T-helper 2 cell (primary cell): ENCODE measurements at places on chromosomes 11 and 22.
A peak's percentile ranks its signal among the peaks of the same experiment; 100 is the strongest.

GRCh38 chr11:112693781-112694180 is 267.4 kb upstream of the NCAM1 start:
- DNase-seq: no peak

GRCh38 chr11:66970807-66971442 is 4.2 kb upstream of the C11orf86 start:
- DNase-seq: no peak

- DNase-seq: no peak
Measured at GRCh38 chr11:73315293-73316020, 7.4 kb downstream of the ARHGEF17 start.

DNA sequence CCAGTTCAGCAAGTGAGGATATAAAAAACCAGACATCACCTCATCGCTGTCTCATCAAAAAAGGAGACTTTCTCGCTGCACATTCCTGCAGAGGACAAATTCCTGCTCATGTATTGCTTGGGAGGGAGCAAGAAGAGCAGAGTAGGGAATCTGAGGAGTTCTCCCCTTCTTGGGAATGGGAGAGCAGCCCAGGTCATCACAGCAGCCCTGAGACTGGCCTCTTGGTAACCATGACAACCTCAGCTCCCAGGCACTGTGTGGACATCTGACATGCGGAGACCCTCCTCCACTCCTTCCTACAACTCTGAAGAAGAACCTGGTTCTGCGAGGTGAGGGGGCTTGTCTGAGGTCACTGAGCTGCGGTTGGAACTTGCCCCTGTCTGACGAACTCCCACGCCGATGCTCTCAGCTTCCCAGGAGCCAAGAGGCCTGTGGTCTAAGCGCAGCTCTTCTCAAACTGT is 17.9 kb downstream of the RFPL1 start:
- no peak for DNase-seq

DNA sequence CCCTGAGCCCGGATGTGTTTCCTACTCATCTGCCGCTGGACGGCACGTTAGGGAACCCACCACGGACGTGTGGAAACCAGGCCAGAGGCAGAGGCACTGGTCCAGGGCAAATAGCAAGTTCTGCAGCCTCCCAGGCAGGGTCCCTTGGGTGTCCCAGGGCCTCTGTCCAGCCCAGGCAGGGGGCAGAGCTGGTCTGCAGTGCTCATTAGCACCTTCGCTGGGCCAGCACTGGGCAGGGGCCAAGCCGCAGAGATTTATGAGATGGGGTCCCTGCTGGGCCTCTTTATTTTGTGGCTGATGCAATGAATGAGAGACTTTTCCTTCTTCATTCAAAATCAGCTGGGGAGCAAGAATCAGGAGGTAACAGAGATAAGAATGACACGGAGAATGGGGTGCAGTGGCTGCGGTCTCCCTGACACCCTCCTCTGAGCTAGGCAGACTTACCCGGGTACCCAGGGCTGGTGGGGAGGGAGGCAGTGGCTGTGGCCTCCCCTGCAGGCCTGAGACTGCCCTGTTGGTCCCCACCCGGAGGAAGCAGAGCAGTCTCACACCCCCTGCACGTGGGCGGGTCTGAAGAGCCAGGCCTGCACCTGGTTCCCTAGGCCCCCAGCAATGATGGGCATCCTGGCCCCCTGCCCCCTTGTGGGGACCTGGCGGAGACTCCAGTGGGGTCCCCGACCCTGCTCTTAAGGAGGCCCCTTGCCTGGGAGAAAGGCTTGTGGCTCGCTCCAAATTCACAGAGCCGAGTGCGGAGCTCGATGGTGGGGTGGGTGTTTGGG is 14.0 kb upstream of the PARVG start:
- no peak for DNase-seq

GRCh38 chr22:28822930-28823551 is 22.7 kb upstream of the XBP1 start:
- DNase-seq: peak; percentile 96

DNA sequence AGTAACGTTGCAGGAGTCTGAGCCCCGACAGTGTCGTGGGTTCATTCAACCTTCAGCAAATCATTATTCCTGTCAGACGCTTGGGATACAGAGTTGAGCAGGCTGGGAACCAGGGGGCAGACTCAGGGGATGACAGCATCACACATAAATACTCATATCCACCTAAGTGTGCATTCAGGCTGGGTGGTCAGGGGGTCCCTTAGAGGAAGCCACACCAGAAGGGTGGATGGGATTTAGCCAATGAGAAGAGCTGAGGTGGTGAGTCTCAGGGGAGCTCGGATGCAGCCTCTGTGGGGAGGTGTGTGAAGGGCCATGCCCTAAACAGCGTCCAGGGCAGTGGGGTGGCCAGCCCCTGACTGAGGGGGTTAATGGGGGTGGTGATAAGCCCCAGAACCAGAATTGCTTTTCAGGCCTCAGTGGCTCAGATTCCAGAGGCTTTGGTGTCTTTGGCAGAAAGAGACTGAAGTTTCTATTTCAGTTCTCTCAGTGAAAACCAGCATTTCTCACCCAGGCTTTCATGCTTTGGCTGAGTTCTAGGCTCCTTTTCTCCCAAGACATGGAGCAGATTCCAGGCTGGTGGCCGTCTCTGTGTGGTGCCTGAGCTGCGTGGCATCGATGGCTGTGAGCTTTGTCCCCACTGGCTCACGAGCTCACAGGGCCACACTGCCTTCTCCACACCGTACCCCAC is 83.9 kb upstream of the CLDN5 start:
- DNase-seq: no peak

DNA sequence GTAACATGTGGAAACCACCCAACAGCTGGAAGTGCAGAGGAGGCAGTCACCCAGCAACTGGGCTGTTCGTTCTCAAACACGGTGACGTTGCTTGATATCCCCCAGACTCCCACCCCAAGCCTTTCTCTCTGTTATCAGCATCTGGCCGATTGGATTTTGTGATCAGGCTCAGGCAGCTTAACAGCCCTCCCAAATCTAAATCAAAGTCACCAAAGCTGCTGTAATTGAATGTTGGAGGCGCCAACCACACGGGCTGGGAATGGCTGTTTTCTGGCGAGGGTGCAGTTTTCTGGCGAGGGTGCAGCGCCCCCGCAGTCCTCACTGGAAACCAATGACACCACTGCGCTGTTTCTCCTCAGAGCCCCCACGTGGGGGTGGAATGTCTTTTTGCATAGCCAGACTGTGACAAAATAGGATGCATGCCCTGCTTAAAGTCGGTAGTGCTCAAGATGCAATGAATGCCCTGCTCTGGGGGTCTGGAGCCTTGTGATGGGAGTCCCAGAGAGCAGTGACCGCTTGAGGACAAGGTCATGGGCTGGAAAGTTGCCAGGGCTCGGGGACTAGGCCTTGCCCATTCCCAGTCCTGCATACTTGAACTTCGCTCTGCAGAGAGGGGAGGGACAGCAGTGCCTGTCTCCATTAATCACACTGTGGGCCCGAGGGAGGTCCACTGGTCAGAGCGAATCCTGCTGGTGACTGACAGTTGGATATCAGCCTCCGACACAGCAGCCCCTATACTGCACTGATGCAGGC is 105.3 kb downstream of the MORC2 start:
- no peak for DNase-seq

GRCh38 chr11:59854871-59855270 is 9.6 kb upstream of the CBLIF start:
- DNase-seq: no peak

GRCh38 chr22:23107487-23108248 is 34.1 kb downstream of the RSPH14 start:
- no peak for DNase-seq

GRCh38 chr11:74018331-74019005 is 9.6 kb upstream of the UCP3 start:
- DNase-seq: no peak

GRCh38 chr22:32896891-32897290 is 95.4 kb downstream of the TIMP3 start:
- DNase-seq: no peak

GRCh38 chr11:64877390-64878222 is 815 bp downstream of the EHD1 start:
- DNase-seq: no peak

DNA sequence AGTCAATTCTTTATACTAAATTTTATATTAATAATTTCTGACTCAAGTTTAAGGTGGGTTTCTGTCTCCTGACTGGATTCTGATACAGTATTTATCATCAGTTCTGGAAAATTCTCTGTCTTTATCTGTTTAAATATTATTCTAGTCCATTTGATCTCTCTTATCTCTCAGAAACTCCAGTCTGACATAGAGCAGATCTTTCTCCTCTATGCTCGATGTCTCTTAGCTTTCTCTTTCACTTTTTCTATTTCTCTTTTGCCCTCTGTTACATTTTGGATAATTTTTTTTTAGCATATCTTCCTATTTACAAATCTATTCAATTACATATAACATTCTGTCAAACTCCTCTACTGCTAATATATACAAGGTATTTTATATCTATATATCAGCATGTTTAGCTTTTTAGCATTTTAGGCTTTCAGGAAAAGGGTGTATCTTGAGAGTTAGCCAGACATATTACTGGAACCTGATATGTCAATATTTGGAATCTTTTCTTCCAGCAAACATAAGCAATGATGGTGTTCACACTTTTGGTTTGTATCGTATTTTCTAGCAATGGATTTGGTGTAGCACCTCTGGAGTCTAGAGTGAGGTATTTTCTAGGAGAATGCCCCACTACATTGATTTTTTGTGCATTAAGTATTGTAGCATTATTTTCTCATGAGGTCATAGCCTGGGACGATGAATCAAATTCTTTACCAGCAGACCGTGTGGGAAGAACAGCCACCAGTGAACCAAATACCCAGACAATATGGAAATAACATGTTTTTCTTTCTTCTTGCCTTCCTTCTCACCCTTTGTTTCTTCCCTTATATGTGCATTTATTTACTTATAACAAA is 4.1 kb upstream of the NNMT start:
- no peak for DNase-seq

- no peak for DNase-seq
Measured at GRCh38 chr11:76552987-76553386, 108.2 kb downstream of the EMSY start.

DNA sequence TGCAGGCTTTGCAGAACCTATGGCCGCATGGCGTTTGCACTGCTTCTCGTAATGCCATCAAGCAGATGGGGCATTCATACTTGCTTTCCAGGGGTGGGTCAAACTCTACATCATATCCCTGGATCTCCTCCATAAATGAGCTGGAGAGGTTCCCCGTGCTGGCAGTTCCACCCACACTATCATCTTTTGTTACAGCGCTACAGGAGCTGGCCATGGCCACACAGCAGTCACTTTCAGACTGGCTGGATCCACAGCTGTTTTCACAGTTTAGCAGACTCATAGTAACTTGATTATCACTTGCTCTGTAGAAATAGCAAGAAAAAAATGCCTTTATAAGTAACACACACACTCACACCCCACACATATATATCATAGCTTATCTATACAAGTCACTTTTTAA is 8.8 kb downstream of the TRAF6 start:
- DNase-seq: no peak

DNA sequence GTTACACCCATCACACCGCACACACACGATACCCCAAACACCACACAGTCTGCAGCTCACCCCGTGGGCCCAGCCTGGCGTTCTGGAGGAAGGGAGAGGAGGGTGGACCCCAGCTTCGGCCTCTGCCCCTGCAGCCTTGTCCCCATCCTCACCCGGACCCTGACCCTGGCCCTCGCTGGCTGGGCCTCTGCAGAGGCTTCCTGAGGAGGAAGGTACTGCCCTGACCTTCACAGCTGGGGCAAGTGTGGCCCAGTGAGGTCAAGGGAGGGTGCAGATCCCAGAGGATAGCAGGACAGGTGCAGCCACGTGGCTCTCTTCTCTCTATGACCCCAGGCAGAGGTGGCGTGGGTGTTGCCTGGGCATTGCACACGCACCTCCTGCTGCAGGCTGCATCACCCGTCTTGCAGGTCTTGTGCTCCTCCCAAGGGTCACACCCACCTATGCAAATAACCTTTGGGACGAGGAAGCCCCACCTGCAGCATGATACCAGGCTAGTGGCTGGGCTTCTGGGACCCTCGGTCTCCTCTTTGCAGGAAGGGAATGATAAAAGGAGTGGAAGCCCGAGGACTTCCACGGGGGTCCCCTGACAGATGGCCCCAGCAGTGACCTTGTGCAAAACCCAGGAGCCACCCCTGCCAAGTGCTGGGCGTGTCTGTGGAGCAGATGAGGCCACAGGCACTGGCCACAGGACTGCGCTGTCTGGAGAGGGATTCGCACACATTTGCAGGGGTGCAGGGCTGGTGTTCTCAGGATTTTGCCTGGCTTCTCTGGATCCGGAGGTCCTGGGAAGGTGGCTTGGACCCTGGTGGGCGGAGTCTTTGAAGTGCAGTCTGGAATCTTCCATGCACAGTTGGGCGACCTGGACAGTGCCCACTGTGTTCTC is 1241.5 kb downstream of the BRD1 start:
- no peak for DNase-seq

DNA sequence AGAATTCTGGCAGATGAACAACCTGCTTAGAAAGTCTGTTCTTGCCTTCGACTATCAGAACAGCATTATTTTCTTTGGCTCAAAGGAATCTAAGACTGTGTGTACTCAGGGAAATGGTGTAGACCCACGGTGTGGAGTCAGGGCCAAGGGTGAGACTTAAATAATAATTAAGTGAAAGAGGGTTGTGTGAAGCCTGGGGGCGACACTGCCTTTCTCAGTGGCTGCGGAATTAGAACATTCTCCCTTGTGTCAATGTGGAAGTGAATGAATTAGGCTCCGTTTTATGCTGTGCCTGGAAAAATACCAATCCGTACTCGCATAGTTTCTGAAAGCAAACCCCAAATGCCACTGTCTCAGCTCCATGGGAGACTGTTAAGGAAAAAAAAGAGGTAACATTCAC is 50.7 kb downstream of the NAV2 start:
- DNase-seq: no peak

DNA sequence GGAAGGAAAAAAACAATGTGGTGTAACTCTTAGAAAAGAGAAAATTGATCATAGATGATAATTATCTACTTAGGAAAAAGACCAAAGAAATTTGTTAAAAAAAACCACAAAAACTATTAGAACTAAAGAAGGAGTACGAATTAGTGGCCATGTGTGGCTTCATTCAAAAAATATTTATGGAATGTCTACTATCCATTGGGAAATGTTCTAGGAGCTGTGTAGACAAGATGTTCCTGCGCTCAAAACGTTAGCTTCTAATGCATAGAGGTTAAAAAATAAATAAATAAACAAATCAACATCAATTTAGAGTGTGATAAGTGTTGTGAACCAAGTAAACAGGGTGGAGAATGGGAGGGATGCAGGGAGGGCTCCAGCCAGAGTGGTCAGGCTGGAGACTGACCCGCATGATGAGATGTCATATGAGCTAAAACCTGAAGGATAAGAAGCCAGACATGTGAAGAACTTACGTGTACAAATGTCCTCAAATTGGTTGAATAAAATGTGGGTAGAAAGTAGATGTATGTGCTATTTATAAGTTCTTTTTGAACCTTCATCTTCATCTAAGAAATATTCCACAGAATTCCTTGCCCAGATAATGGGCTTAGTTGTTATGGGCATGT is 4.3 kb upstream of the EXPH5 start:
- DNase-seq: no peak

- DNase-seq: no peak
Measured at GRCh38 chr11:28632338-28632737, 524.1 kb downstream of the METTL15 start.

DNA sequence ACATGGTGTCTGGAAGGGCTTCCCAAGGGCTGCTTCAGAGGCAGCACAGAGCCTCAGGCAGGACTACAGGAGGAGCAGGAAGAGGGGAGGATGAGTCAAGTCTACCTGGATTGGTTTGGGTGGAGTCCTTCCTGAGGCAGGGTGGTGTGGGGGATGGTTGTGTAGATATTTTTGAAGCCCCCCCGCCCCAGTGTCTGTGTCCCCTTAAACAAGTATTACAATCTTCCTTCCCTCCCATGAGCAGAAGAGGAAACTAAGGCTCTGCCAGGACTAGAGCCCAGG is 34.7 kb upstream of the FCHSD2 start:
- no peak for DNase-seq
